ENCODE measurements at places on chromosomes 5 and 9. TPM values are rescaled to one million over a fixed set of nuclear protein-coding genes. Genes with fewer than 3 reads are reported as not detected.

The ENTPD2 gene
- total RNA-seq, result 6.4 TPM

The ZNF782 gene
- total RNA-seq, result 29.7 TPM

The HCN1 gene
- 0.26 TPM for total RNA-seq

The LHX3 gene
- total RNA-seq, result not detected

The ACSL6 gene
- total RNA-seq, result 2.3 TPM

The SLC34A3 gene
- not detected for total RNA-seq

Data from urinary bladder (tissue), 4 donors.